B cell (primary cell): ENCODE measurements at places on chromosomes 13 and 19. TPM values are rescaled to one million over a fixed set of nuclear protein-coding genes. Genes with fewer than 3 reads are reported as not detected.

DNA sequence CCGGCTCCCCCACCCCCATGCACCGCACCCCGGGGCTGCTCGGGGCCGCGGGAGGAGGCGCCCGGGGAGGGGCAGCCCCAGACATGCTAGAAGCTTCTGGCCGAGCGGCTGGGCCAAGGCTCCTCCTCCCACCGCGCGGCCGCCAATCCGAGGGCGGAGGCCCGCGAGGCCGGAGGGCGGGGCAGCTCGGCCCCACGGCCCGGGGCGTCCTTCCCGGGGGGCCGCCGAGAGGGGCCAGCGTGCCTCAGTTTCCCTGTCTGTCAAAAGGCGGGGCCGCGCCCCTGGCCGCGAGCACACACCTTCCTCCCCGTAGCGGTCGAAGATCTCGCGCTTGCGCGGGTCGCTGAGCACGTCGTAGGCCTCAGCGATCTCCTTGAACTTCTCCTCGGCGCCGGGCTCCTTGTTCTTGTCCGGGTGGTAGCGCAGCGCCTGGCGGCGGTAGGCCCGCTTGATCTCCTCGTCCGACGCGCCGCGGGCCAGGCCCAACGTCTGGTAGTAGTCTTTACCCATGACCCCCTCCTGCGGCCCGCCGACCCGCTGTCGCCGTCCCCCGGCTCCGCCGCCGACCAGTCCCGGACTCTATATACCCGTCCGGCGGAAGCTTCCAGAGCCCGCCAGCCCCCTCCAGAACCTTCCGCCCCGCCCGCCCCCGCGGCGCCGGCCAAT lies at the start of gene DNAJB1:
TSS of gene DNAJB1 (minus strand) at position 558 of the 666 bp plus-strand sequence. CDS start at position 510, 48 bp downstream.
- DNase-seq = no peak
- no peaks in the 10 kb centered on the region for H3K36me3 ChIP-seq
- peak within 1 kb of the TSS; percentile 90 for H3K4me3 ChIP-seq
- H3K27me3 ChIP-seq = no peaks in the 10 kb centered on the region
- peaks cover 44% of the 10 kb centered on the region for H3K4me1 ChIP-seq

DNA sequence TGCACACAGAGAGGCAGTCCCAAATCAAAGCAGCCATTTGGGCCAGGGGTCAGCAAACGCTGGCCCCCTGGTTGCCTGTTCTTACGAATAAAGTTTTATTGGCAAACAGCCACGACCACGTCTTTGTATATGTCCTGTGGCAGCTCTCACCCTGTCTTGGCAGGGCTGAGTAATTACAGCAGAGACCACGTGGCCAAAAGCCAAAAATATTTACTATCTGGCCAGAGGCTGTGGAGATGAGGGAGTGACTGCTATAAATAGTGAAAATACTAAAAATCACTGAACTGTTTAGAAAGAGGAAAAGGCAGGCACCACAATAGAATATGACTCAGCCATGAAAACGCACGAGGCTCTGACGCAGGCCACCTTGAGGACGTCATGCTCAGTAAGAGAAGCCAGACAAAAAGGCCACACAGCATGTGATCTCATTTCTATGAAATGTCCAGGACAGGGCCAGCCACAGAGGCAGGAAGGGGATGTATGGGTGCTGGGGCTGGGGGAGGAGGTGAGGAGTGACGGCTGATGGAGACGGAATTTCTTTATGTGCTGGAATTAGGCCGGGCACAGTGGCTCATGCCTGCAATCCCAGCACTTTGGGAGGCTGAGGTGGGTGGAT lies 29.4 kb downstream of the SMIM24 start:
- no peaks in the 10 kb centered on the region for H3K4me1 ChIP-seq
- no peak overlapping the region for H3K27ac ChIP-seq
- H3K27me3 ChIP-seq = no peaks in the 10 kb centered on the region
- H3K4me3 ChIP-seq = no peak overlapping the region

- H3K36me3 ChIP-seq = no peaks in the 10 kb centered on the region
- H3K27ac ChIP-seq = no peak overlapping the region
- no peak for DNase-seq
- no peaks in the 10 kb centered on the region for H3K4me1 ChIP-seq
These were observed 19.8 kb upstream of the ATP11A start for GRCh38 chr13:112669881-112670499.

DNA sequence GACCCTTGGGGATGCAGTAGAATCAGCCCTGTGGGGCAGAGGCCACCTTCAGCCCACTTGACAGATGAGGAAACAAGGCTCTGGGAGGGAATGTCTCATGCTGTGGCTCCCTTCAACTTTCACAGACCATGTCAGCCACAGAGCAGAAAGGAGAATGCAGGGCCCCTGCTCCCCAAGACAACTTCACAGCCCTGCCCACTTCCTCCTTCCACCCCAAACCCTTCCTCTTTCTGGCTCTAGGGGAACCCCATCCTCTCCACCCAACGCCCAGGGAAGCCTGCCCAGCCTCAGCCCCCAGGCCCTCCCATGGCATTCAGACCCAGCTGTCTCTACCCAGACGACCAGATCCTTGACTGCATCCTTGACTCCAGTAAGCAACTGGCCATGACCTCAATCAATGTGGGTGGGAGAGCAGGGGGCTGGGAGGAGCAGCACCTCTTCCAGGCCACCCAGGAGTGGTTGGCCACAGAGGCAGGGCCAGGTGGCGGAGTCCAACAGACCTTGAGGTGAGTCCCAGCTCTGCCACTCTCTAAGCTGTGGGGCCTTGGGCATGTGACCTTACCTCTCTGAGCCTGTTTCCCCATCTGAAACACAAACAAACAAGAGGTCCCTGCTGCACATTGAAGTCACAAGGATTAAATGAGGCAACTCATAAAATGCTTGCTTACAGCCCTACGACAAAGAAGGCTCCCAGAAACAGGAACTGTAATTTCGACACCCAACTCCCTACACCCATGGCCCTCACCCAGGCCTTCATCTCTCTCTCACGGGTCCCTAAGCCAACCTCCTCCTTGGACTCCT lies 15.8 kb downstream of the DEDD2 start:
- H3K27me3 ChIP-seq = no peaks in the 10 kb centered on the region
- peak overlapping the region; percentile 91 for H3K27ac ChIP-seq
- H3K36me3 ChIP-seq = no peaks in the 10 kb centered on the region
- H3K4me1 ChIP-seq = peaks cover 76% of the 10 kb centered on the region

Gene EPS8L1
- 1.0 and 1.3 TPM in 2 replicates for total RNA-seq

DNA sequence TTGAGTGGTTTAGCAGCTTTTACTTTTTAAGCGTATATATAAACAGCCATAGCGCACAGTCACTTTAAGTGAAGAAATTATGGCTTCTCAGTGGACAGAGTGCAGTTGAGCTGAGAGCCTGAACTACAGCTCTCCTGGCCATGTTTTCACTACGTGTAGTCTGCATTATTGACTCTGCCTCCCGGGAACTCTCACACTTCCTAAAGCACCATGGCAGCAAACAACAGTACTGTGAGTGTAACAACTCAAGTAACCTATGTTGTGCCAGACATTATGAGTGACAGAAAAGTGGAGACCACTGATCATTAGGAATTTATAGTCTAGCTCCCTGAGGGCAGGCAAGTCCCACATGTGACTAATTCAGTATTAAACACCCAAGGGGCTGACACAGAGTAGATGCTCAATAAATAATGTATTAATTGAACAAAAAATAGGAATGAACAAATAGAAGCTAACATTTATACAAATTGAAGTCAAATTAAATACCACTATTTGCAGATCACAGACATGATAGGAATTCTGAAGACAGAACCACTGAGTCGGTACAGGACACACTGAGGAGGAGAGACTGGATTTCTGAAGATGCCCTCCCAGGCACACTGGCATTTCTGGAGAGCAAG lies 19.7 kb downstream of the EFNB2 start:
- no peak for DNase-seq
- H3K36me3 ChIP-seq = no peaks in the 10 kb centered on the region
- no peak overlapping the region for H3K27ac ChIP-seq
- no peak overlapping the region for H3K4me3 ChIP-seq

DNA sequence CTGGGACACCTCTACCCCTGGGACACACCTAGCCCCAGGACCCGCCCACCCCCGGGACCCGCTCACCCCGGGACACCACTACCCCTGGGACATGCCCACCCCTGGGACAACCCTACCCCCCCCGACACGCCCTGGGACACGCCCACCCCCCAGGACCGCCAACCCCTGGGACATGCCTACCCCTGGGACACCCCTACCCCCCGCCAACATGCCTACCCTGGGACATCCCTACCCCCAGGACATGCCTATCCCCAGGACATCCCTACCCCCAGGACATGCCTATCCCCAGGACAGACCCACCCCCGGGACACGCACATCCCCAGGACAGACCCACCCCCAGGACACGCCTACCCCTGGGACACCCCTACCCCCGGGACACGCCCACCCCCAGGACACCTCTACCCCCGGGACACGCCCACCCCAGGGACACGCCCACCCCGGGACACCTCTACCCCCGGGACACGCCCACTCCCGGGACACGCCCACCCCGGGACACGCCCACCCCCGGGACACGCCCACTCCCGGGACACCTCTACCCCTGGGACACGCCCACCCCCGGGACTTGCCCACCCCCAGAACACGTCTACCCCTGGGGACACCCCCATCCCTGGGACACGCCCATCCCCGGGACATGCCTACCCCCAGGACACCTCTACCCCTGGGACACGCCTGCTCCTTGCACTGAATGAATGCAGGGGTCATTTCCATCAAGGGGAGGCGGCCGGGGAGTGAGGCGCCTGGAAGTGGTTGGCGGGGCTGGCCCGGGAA lies 32.3 kb downstream of the ADPRHL1 start:
- no peak overlapping the region for H3K27ac ChIP-seq
- DNase-seq = no peak
- H3K4me1 ChIP-seq = no peaks in the 10 kb centered on the region

DNA sequence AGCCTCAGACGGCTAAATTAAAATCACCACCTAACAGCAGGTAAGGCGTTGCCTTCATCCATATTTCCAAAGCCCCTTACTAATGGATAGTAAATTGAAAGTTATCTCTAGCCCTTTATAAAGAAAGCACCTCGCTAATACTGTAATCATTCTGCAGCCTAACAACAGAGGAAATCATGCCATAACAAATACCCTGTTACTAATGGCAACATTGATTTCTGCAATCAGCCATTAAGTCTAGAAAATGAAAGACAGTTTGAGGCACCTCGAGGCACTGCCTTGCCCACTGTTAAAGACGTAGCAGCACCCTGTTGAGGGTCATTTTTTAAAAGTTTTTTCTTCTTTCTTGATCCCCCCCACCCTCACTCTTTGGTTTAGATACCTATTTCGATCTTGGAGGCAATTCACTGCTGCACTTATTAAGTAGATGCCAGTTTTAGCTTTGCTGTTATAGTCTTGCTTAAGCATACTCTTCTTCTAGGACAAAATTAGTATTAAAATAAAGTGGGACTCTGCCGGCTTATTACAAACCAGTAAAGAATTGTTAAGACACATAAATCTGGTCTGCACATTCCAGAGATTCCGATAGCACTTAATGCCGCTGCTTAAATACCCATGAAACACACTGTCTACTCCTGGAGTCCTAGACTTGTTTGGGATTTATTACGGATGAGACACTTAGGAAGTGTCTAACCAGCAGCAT lies 74.8 kb downstream of the ZNF536 start:
- DNase-seq = no peak
- H3K27ac ChIP-seq = no peak overlapping the region
- no peaks in the 10 kb centered on the region for H3K27me3 ChIP-seq
- H3K4me1 ChIP-seq = no peaks in the 10 kb centered on the region
- H3K4me3 ChIP-seq = no peak overlapping the region
- H3K36me3 ChIP-seq = no peaks in the 10 kb centered on the region

Gene INTS6
- 74.7 TPM in 2 replicates for total RNA-seq

Gene PSG1
- not detected in 2 replicates for total RNA-seq

DNA sequence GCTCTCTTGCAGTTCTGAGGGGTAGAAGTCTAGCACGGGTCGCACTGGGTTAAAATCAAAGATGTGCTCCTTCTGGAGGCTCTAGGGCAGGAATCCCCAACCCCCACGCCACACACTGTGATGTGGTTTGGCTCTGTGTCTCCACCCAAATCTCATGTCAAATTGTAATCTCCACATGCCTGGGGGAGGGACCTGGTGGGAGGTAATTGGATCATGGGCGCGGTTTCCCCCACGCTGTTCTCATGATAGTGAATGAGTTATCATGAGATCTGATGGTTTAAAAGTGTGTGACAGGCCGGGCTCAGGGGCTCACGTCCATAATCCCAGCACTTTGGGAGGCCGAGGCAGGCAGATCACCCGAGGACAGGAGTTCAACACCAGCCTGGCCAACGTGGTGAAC lies 26.6 kb upstream of the CALM3 start:
- no peak overlapping the region for H3K27ac ChIP-seq
- H3K36me3 ChIP-seq = no peaks in the 10 kb centered on the region
- no peak for DNase-seq
- H3K4me3 ChIP-seq = no peak overlapping the region
- H3K4me1 ChIP-seq = no peaks in the 10 kb centered on the region

DNA sequence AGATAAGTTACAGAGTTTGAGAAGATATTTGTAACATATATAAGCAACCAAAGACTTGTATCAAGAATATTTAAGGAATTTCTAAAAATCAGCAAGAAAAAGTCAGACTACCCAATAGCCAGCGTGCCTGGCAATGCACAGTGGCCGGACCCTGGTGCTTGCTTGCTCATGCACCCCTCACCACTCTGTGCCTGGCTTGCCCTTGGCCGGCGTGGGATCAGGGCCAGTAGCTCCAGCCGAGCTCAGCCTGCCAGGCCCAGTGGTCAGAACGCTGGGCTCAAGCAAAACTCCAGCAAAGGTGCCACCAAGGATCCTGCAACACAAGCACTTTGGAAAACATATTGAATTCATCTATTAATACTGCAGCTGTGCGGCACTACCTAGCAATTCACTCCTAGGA lies 95.1 kb downstream of the KATNAL1 start:
- DNase-seq = no peak
- no peaks in the 10 kb centered on the region for H3K27me3 ChIP-seq
- peaks cover 8% of the 10 kb centered on the region for H3K36me3 ChIP-seq

DNA sequence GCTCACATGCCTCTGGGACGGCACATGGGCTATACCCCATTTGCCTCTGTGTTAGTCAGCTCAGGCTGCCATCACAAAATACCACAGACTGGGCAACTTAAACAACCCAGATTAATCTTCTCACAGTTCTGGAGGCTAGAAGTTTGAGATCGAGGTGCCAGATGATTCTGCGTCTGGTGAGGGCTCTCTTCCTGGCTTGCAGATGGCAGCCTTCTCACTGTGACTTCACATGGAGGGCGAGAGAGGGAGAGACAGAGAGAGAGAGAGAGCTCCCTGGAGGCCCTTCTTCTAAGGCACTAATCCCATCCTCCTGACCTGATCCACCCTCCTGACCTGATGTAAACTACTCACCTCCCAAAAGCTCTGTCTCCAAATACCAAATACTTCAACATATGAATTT lies 55.0 kb downstream of the GPR12 start:
- no peaks in the 10 kb centered on the region for H3K27me3 ChIP-seq
- no peak for DNase-seq
- no peak overlapping the region for H3K4me3 ChIP-seq
- no peak overlapping the region for H3K27ac ChIP-seq
- no peaks in the 10 kb centered on the region for H3K36me3 ChIP-seq

GRCh38 chr19:13012690-13013608 lies 17.7 kb downstream of the NFIX start:
- H3K27me3 ChIP-seq = peaks cover 72% of the 10 kb centered on the region
- H3K4me1 ChIP-seq = peaks cover 35% of the 10 kb centered on the region
- no peak overlapping the region for H3K27ac ChIP-seq
- peak overlapping the region; percentile 57 for H3K4me3 ChIP-seq
- DNase-seq = peak; percentile 70

- H3K27me3 ChIP-seq = no peaks in the 10 kb centered on the region
- peaks cover 52% of the 10 kb centered on the region for H3K4me1 ChIP-seq
- peak overlapping the region; percentile 99 for H3K27ac ChIP-seq
- no peak for DNase-seq
These were observed 10.5 kb upstream of the SLC35E1 start for GRCh38 chr19:16582486-16583261.

- DNase-seq = no peak
- H3K27me3 ChIP-seq = peaks cover 6% of the 10 kb centered on the region
- H3K4me3 ChIP-seq = no peak overlapping the region
- no peak overlapping the region for H3K27ac ChIP-seq
These were observed 463.8 kb downstream of the ITGBL1 start for GRCh38 chr13:101916108-101916774.
